ENCODE measurements at places on chromosomes 1 and 21.

GRCh38 chr1:167429612-167430011 is 88.7 kb downstream of the CD247 start:
- DNase-seq = no peak

DNA sequence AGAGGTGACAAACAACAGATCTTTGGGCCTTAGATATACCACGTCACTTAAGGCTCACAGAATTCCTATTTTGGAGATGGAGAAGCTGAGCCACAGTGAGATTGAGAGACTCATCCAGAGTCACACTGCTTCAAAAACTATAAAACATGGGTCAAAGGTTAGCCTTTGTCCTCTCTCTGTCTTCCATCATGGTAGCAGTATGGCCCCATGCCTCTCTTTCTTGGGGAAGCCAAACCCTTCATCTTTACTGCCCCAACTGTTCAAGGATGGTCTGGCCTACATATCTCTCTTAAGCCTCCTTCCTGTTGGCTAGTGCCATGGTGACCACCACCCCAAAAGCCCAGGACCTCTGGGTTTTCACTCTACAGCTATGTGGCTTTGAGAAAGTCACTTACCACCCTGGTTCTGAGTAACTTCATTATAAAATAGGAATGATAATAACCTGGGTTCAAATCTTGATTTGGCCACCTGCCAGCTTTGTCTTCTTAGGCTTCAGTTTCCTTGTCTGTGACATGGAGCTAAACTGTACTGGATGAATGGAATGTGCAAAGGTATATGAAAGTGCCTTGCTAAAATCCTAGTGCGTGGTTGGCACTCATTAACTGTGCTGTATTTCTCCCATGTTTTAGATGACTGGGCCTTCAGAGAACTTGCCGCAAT is 85.9 kb upstream of the JUN start:
- DNase-seq = no peak

- DNase-seq = no peak
Measured at GRCh38 chr21:9738527-9738926, 782.9 kb upstream of the TPTE start.

DNA sequence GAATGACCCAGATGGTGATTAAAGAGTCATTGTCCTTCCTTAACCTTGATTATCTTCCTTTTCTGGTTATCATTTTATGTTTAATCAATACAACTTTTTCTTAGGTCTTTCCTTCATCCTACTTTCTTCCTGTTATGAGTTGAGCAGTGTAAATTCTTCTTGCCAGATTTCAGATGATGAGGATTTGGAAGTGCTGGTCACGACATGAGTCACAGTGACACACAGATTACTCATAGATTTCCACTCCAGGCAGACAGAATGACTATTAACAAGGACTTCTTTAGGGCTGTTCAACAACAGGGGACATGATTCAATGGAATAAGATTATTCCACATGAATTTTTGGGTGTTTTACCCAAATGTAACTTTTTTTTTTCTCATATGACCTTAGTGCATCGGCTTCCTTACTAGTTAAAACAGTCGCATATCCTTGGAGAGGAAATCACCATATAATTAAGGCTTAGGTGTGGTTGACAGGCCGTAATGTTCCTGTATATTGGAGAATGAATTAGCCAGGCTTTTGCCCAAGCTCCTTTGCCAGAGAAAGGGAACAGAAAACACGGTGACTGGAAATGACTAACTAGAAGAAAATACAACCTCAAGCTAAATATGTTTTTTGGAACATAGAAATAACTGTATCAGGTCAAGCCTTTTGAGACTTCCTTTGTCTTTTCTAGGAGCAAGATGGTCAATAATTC is 44.2 kb downstream of the PRRX1 start:
- DNase-seq = peak; percentile 78

Measured in glomerular endothelial cell (primary cell).